ENCODE measurements at places on chromosomes 16 and 17. TPM values are rescaled to one million over a fixed set of nuclear protein-coding genes. Genes with fewer than 3 reads are reported as not detected.
A peak's percentile ranks its signal among the peaks of the same experiment; 100 is the strongest.

DNA sequence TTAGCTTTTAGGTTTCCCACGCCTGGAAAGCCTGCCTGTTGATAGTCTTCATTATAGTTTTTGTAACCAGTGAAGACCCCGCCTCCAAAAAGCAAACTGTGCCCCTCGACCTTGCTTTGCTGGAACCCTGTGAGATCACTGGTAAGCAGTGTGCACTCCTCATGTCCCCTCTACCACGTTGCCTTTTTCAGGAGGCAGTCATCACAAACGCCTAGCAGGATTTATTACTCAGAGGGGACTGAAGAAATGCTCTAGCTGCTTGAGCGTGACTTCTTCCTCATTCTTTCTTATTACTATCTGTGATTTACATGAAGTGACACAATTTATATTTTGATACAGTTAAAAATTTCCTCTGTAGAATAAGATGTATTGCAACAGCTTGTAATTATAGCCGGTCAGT lies 6.5 kb upstream of the KRTAP3-1 start:
- DNase-seq = no peak
- no peak overlapping the region for H3K4me3 ChIP-seq
- no peak overlapping the region for H3K27ac ChIP-seq
- H3K27me3 ChIP-seq = peaks cover 17% of the 10 kb centered on the region
- H3K4me1 ChIP-seq = no peaks in the 10 kb centered on the region

- DNase-seq = peak; percentile 62
- peaks cover 2% of the 10 kb centered on the region for H3K27me3 ChIP-seq
- H3K4me3 ChIP-seq = no peak overlapping the region
- no peaks in the 10 kb centered on the region for H3K36me3 ChIP-seq
- peaks cover 19% of the 10 kb centered on the region for H3K4me1 ChIP-seq
Observed at GRCh38 chr17:30323895-30324319, 9.9 kb downstream of the TMIGD1 start.

- H3K36me3 ChIP-seq = no peaks in the 10 kb centered on the region
- DNase-seq = no peak
- peaks cover 16% of the 10 kb centered on the region for H3K4me1 ChIP-seq
Observed at GRCh38 chr17:47286198-47286914, 32.7 kb downstream of the ITGB3 start.

DNA sequence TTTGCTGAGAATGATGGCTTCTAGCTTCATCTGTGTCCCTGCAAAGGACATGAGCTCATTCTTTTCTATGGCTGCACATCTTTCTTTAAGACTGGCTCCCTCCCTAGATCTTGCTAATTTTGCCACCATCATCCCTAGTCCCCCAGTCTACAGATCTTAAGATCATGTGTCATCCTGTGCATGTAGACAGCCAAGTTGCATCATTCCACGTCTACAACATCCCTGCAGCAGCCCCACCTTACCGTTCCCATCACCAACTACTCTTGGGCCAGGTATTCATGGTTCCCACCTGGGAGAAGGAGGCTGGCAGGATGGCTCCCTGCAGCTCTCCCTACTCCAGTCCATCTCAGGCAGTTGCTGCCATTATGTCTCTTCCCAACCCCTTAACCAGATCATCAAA lies 12.3 kb downstream of the CPPED1 start:
- no peak overlapping the region for H3K4me3 ChIP-seq
- no peak for DNase-seq
- no peak overlapping the region for H3K27ac ChIP-seq
- peaks cover 54% of the 10 kb centered on the region for H3K36me3 ChIP-seq
- no peaks in the 10 kb centered on the region for H3K4me1 ChIP-seq

GRCh38 chr17:34579979-34580684 lies 750 bp downstream of the TMEM132E start:
- no peak overlapping the region for H3K27ac ChIP-seq
- DNase-seq = no peak
- no peak overlapping the region for H3K4me3 ChIP-seq
- no peaks in the 10 kb centered on the region for H3K36me3 ChIP-seq

- H3K27ac ChIP-seq = no peak overlapping the region
- DNase-seq = no peak
- peaks cover 68% of the 10 kb centered on the region for H3K27me3 ChIP-seq
Observed at GRCh38 chr17:43952724-43953666, 745 bp downstream of the PYY start.

GRCh38 chr17:1951920-1952319 lies 73.2 kb downstream of the RTN4RL1 start:
- no peak overlapping the region for H3K4me3 ChIP-seq
- no peaks in the 10 kb centered on the region for H3K27me3 ChIP-seq
- no peaks in the 10 kb centered on the region for H3K36me3 ChIP-seq
- no peak overlapping the region for H3K27ac ChIP-seq

GRCh38 chr17:10815319-10815718 lies 11.4 kb upstream of the TMEM238L start:
- no peaks in the 10 kb centered on the region for H3K27me3 ChIP-seq
- no peak for DNase-seq
- no peak overlapping the region for H3K27ac ChIP-seq
- H3K4me1 ChIP-seq = no peaks in the 10 kb centered on the region
- H3K4me3 ChIP-seq = no peak overlapping the region

GRCh38 chr16:1537763-1538289 lies 4.4 kb downstream of the TMEM204 start:
- peaks cover 32% of the 10 kb centered on the region for H3K36me3 ChIP-seq
- peak; percentile 58 for DNase-seq
- H3K27ac ChIP-seq = peak overlapping the region; percentile 61
- H3K4me1 ChIP-seq = peaks cover 60% of the 10 kb centered on the region
- peak overlapping the region; percentile 45 for H3K4me3 ChIP-seq

- H3K27ac ChIP-seq = no peak overlapping the region
- no peak overlapping the region for H3K4me3 ChIP-seq
- no peaks in the 10 kb centered on the region for H3K27me3 ChIP-seq
- H3K36me3 ChIP-seq = peaks cover 3% of the 10 kb centered on the region
- peaks cover 25% of the 10 kb centered on the region for H3K4me1 ChIP-seq
Observed at GRCh38 chr17:40828454-40829044, 6.1 kb upstream of the KRT10 start.

- H3K4me1 ChIP-seq = no peaks in the 10 kb centered on the region
- H3K27ac ChIP-seq = no peak overlapping the region
- H3K36me3 ChIP-seq = no peaks in the 10 kb centered on the region
Observed at GRCh38 chr16:71552698-71553503, 24.0 kb downstream of the TAT start.

- peak overlapping the region; percentile 10 for H3K27ac ChIP-seq
- H3K4me3 ChIP-seq = no peak overlapping the region
- H3K4me1 ChIP-seq = peaks cover 12% of the 10 kb centered on the region
- H3K27me3 ChIP-seq = peaks cover 8% of the 10 kb centered on the region
- H3K36me3 ChIP-seq = no peaks in the 10 kb centered on the region
- DNase-seq = no peak
Observed at GRCh38 chr17:2954898-2955445, 108.4 kb downstream of the OR1D5 start.

DNA sequence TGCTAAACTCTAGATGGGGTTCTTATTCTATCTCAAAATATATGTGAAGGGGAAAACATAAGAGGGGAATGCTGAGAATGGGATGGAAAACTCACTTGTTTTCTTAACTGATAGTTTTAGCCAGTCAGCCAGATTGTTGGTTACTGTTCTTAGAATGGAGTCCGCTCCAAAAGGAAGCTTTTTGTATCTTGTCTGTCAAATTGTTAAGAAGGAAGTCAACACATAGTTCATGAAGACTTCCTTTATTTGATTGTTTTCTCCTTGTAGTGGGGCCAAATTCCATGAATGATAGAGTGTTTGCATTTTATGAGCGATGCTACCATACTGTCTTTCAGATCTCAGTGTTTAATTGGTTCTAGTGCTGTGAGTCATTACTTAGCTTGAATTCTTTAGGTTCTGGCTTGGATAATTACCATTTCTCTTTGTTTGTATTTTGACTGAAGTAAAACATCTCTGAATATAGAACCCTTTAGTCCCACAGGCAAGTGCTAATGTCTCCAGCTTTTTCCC lies 98.3 kb upstream of the GOT2 start:
- H3K27ac ChIP-seq = no peak overlapping the region
- no peaks in the 10 kb centered on the region for H3K36me3 ChIP-seq
- no peak overlapping the region for H3K4me3 ChIP-seq
- no peaks in the 10 kb centered on the region for H3K4me1 ChIP-seq

DNA sequence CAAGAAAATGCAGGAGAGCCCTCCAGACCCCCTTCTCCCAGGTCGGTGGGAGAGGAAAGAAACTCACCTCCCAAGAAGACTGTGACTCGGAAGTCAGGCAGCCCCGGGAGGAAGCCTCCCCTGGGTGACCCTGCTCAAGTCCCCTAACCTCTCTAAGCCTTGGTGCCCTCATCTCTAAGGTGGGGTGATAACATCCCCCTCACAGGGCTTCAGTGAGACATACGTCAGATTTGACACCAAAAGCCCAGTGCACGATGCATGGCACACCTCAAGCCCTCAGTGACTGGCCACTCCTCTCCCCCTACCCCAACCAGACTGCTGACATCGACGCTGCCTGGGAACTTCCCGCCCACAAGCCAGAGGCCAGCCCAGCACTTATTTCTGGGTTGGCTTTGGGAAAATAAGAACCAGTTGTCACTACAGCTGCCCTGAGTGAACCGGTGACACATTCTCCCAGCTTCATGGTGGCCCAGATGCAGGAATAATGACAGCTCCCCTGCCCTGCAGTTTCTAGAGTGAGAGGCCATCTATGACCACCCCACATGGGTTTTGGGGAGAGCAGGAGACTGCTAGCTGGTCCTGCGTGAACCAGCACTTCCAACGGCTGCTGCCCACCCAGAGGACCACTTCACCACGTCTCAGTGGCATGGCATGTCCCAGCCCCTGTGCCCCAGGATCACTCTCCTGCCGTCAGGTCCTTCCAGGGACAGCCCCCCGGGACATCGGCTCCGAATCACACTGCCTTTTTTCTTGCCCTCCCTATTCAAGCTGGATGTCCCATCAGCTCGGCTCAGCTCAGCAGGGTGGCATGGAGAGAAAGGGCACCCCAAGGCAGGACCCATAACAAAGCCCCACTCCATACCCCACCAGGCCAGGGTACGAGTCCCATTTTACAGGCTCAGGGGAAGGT lies 9.5 kb downstream of the KNOP1 start:
- H3K4me1 ChIP-seq = no peaks in the 10 kb centered on the region
- H3K27me3 ChIP-seq = no peaks in the 10 kb centered on the region
- DNase-seq = no peak
- no peak overlapping the region for H3K27ac ChIP-seq
- H3K4me3 ChIP-seq = no peak overlapping the region

DNA sequence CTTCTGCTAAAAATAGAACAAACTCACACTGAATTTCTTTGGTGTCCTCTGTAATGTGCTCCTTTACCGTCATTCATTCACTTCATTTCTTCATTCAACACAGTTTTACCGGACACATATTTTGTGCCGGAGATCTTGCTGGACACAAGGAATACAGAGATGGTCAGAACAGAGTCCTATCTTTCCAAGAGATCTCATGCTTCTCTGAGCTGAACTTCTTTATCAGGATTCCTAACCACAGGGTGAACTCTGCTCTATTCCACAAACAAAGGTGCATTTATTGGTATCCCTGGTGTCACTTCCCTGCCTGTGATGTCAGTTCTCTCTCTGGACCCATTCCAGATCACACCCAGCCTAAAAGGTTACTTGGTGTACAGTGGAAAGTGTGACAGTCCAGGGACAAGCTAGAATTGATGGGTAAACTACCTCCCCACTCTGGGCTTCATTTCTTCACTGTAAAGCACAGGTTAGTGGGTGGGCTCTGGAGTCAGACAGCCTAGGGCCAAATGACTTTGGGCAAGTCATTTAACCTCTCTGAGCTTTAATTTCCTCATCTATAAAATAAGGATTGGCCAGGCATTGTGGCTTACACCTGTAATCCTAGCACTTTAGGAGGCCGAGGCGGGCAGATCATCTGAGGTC lies 4.2 kb downstream of the IFI35 start:
- no peak overlapping the region for H3K4me3 ChIP-seq
- H3K27me3 ChIP-seq = no peaks in the 10 kb centered on the region
- H3K4me1 ChIP-seq = peaks cover 23% of the 10 kb centered on the region
- H3K27ac ChIP-seq = peak overlapping the region; percentile 9

- no peaks in the 10 kb centered on the region for H3K36me3 ChIP-seq
- no peak overlapping the region for H3K27ac ChIP-seq
- peaks cover 11% of the 10 kb centered on the region for H3K27me3 ChIP-seq
- no peaks in the 10 kb centered on the region for H3K4me1 ChIP-seq
Observed at GRCh38 chr17:73795730-73796129, 151.5 kb upstream of the SDK2 start.

- peaks cover 11% of the 10 kb centered on the region for H3K36me3 ChIP-seq
- peak; percentile 63 for DNase-seq
- H3K27ac ChIP-seq = peak overlapping the region; percentile 87
- no peaks in the 10 kb centered on the region for H3K27me3 ChIP-seq
Observed at GRCh38 chr17:45050481-45051059, 862 bp downstream of the DCAKD start.

DNA sequence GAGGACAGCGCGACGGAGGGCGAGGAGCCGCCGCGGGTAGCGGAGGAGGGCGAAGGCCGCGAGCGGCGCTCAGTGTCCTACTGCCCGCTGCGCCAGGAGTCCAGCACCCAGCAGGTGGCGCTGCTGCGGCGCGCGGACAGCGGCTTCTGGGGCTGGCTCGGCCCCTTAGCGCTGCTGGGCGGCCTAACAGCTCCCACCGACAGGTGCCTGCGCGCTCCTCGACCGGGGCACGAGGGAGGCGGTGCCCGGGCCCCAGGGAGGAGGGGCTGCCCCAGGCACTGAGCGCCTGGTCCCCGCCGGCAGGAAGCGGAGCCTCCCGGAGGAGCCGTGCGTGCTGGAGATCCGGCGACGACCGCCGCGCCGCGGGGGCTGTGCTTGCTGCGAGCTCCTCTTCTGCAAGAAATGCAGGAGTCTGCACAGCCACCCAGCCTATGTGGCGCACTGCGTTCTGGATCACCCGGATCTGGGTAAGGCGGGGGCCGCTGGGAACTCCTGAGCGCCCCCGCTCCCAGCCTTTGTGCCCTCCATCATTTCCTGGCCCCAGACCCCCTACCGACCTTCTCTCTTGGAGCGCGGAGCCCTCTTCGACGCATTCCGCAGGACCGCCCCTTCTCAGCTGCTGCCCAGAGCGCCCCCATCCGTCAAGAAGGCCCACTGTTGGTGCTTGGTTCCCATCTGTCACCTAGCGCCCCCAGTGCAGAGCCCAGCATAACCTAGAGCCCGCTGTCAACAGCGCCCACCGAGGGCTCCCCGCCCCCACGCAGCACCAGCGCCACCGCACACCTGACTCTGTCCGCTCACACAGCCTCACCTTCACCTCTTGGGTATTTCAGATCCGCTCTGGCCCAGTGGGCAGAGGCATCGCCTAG lies 3.7 kb downstream of the C17orf50 start:
- H3K36me3 ChIP-seq = no peaks in the 10 kb centered on the region
- peak overlapping the region; percentile 76 for H3K4me3 ChIP-seq
- H3K4me1 ChIP-seq = peaks cover 13% of the 10 kb centered on the region
- peaks cover 3% of the 10 kb centered on the region for H3K27me3 ChIP-seq

- peaks cover 16% of the 10 kb centered on the region for H3K27me3 ChIP-seq
- H3K36me3 ChIP-seq = no peaks in the 10 kb centered on the region
- DNase-seq = no peak
- no peak overlapping the region for H3K4me3 ChIP-seq
Observed at GRCh38 chr16:31243734-31244670, 15.8 kb upstream of the ITGAM start.

GRCh38 chr17:7396147-7396546 lies 1.8 kb upstream of the PLSCR3 start:
- H3K36me3 ChIP-seq = no peaks in the 10 kb centered on the region
- no peak overlapping the region for H3K27ac ChIP-seq
- peaks cover 18% of the 10 kb centered on the region for H3K4me1 ChIP-seq
- no peak for DNase-seq

The CARD14 gene
- total RNA-seq = not detected

The RPL26 gene
- total RNA-seq = 1,903 TPM

The IRX6 gene
- total RNA-seq = not detected

The KCNJ18 gene
- not detected for total RNA-seq

The SLC35G6 gene
- not detected for total RNA-seq

The CD300E gene
- not detected for total RNA-seq

The CACNG3 gene
- total RNA-seq = not detected

The ZNF768 gene
- total RNA-seq = 10.3 TPM

The MMD gene
- 41.5 TPM for total RNA-seq

The TEKT3 gene
- total RNA-seq = not detected

The TM4SF5 gene
- total RNA-seq = not detected

The CSH2 gene
- not detected for total RNA-seq

The PABPN1L gene
- total RNA-seq = not detected
